Stimulated activated CD8-positive, alpha-beta memory T cell treated with anti-CD3 and anti-CD28 coated beads, Interleukin-7, amount 100 ng/mL, for 24 hours (primary cell): ENCODE measurements at places on chromosomes 1 and 21.

DNA sequence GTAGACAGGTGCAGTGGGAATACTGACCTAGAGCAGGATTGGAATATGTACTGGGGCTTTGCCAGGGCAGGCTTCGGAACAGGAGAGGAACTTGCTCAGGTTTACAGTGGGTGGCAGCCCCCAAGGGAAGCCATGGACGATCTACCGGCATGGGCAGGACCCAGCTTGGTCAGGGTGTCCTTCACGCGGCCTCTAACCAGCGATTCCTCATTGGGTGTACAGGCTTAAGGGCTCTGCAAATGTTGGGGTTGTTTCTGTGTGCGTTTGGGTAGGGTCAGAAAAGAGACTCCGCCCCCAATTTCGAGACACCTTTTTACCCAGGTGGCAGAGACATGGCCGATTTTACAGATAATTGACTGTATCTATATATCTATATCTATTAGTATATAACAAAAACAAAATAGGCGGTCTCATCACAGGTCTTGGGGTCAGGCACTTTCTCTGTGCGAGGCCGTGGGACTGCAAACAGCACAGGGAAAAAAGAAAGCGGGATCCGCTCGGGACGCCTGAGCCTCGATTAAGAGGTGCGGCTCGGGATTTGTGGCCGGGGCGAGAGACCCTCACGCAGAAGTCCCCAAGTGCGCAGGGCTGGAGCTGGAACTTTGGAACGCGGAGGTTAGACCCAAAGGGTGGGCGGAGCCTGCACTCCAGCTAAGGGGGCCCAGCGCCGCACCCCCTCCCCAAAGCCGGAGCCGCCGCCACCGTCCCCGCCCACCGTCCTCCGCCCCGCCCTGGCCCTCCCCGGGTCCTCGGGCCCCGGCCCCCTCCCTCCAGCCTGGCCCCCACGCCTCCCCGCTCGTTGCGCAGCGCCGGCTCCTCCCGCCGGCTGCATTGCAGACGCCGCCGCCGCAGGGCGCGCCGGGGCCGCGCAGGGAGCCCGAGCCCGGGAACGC is 67.5 kb upstream of the VAMP3 start:
- no peak for DNase-seq

GRCh38 chr21:33514229-33514628 is 22.7 kb upstream of the DNAJC28 start:
- DNase-seq: no peak

- DNase-seq: no peak
Measured at GRCh38 chr21:35046263-35046624, 2.9 kb downstream of the RUNX1 start.

GRCh38 chr1:21521717-21522060 is 12.5 kb downstream of the ALPL start:
- no peak for DNase-seq

DNA sequence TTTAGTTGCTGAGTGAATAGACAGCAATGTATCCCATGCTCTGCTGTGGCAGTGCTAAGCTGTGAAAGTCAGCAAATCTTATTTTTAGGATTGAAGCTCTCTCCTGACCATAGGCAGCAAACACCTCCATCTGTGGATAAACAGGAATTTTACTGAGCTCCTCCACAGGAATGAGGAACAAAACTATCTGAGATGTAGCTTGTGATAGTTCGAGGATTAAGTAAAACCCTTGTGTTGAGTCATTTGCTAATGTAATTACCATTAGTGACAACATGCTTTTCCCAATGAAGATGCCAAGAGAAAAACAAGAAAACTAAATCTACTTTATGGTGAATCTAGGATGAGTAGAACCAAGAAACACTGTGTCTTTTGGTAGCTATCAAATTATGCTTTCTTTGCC is 122.7 kb downstream of the CLEC20A start:
- no peak for DNase-seq

- no peak for DNase-seq
Measured at GRCh38 chr1:26733982-26734381, 38.2 kb downstream of the ARID1A start.

DNA sequence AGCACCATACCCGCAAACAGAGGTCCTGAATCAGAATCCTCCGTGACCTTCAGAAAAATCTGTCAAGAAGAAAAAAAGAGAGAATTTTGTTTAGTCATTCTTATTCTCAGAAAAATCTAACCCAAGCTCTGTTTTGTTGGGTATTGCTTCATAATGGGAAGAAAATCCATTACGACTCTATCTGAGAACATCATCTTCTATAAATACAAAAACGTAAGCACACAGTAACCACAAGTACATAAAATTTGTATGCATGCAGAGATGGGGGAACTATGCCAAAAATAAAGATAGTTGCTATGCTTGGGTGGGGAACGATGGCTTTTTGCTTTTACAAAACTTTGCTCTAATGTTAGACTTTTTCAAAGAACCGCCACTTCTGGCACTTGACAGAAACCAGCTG is 84.2 kb downstream of the ABCA4 start:
- DNase-seq: no peak

GRCh38 chr1:221708987-221709386 is 32.9 kb downstream of the DUSP10 start:
- DNase-seq: no peak

- no peak for DNase-seq
Measured at GRCh38 chr1:11684070-11684469, 3.1 kb upstream of the MAD2L2 start.

GRCh38 chr1:210817385-210818275 is 316.3 kb downstream of the KCNH1 start:
- DNase-seq: no peak

GRCh38 chr1:209158851-209159250 is 424.7 kb upstream of the CAMK1G start:
- no peak for DNase-seq

GRCh38 chr1:47866601-47867437 is 130.4 kb downstream of the TRABD2B start:
- DNase-seq: no peak
